ENCODE measurements at places on chromosomes 6 and 20. TPM values are rescaled to one million over a fixed set of nuclear protein-coding genes. Genes with fewer than 3 reads are reported as not detected.

DNA sequence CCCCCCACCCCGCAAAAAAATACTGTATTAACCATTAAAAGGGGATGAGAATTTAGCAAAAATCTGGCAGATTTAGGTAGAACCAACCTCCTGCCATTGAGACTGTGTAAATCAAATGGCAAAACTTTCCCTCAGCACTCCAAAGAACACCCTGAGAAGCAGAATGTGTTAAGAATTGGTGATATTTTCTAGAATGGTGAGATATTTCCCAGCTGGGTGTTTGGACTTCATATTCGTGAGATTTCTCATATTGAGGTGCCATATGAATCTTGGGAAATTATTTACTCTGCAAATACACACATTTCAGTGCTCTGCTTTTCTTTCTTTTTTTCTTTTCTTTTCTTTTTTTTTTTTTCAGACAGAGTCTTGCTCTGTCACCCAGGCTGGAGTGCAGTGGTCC lies 66.3 kb upstream of the FOXO3 start:
- no peak for DNase-seq

- DNase-seq, result no peak
Observed at GRCh38 chr6:42334870-42335269, 116.9 kb downstream of the TRERF1 start.

- peak; percentile 69 for DNase-seq
Observed at GRCh38 chr6:139439349-139439748, 64.9 kb upstream of the CITED2 start.

GRCh38 chr6:62721408-62721807 lies 435.4 kb upstream of the KHDRBS2 start:
- DNase-seq, result no peak

DNA sequence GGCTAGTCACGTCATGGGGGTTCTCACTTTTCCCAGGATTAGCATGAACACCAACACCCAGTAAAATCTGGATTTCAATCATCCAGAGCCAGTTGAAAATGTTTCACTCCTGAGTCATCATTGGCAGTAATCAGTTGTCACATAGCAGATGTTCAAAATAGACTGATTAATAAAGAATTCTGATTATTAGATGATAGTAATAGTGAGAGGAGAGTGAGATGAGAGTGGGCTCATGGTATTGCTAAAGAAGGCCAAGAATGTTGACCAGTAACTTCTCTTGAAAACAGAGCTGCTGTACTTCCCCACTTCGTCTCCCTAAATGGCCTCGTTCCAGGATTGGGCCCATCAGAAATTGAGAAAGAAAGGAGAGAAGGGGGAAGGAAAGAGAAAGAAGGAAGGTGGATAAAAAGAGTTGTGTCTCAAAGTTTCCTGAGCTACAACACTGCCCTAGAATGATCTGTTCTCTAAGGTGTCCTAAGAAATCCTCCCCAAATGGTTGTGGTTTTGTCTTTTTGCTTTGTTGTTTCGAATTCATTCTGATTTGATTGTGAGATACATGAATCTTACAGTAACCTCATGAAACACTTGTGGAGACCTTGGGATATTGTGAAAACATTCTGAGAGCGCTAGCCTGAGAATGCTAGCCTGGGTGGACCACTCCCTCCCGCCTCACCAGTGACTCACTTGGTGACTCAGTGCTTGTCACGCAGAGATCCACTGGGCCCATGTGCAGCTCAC lies 502.2 kb upstream of the JARID2 start:
- DNase-seq, result peak; percentile 99

GRCh38 chr6:140225701-140226436 lies 851.4 kb upstream of the CITED2 start:
- peak; percentile 14 for DNase-seq

DNA sequence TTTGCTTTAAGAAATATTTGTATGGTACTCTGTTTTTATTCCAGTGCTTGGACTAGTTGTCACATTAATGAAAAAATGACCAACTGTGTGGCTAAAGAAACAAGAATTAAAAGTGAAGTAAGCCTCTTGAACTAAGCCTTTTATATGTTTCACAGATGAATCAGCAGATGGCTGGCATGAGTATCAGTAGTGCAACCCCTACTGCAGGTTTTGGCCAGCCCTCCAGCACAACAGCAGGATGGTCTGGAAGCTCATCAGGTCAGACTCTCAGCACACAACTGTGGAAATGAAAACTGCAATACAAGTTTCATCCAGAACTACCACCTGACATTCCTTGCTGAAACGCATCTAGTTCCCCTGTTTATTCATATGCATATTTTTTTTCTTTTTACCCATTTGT lies 96.8 kb downstream of the B3GAT2 start:
- no peak for DNase-seq

- no peak for DNase-seq
Observed at GRCh38 chr6:113856375-113856624, 845 bp upstream of the MARCKS start.

GRCh38 chr20:63137851-63138415 lies 78.0 kb downstream of the YTHDF1 start:
- DNase-seq, result no peak

DNA sequence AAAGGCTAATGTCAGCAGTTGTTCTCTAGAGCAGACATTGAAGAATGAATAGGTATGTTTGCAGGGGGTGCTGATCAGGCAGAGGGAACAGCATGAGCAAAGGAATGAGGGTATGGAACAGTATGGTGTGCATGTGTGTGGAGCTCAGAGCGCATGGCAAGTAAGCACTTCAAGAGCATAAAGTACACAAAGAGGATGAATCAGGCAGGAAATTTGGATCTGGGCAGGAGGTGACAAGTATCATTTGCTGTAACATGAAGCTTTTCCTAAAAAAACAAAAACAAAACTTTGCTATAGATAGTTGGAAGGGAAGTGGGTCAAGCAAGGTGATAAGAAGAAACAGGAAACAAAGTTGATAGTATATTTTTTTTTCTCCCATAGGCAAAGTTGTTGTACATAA lies 746.8 kb downstream of the HDGFL1 start:
- no peak for DNase-seq

DNA sequence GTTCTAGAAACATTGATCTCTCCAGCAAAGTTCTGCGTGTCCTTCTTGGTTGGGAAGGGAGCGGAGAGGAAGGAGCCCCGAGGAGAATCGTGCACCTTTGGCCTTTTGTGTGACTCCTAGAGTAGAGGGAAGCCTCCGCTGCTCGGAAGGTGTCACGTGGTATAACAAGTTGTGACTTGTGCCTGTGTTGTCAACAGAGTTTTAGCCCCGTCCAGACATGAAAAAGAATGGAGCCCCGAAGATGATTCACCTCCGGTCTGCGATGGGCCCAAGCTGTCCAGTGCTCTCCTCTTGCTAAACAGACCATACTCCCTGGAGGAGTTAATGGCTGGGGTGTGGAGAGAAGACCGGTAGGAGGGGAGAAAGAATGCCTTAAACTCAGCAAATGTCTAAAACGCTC lies 7.0 kb downstream of the EYA2 start:
- no peak for DNase-seq

GRCh38 chr6:29561606-29562181 lies 2.2 kb upstream of the UBD start:
- no peak for DNase-seq

- DNase-seq, result peak; percentile 66
Observed at GRCh38 chr6:10838794-10839333, 525 bp upstream of the MAK start.

NELFCD gene
- 107 TPM for total RNA-seq

LY6G6F gene
- not detected for total RNA-seq

ASCC3 gene
- 102 TPM for total RNA-seq

ZBTB46 gene
- 5.4 TPM for total RNA-seq

PDCD2 gene
- 100 TPM for total RNA-seq
